NCI-H1092 (cell line): ENCODE measurements at places on chromosomes 4 and X.
A peak's percentile ranks its signal among the peaks of the same experiment; 100 is the strongest.

- DNase-seq = no peak
Measured at GRCh38 chr4:8121292-8122015, 37.2 kb downstream of the ABLIM2 start.

- no peak for DNase-seq
Measured at GRCh38 chrX:86263526-86263925, 115.3 kb downstream of the DACH2 start.

GRCh38 chr4:40829586-40829985, 79.8 kb downstream of the NSUN7 start:
- no peak for DNase-seq

DNA sequence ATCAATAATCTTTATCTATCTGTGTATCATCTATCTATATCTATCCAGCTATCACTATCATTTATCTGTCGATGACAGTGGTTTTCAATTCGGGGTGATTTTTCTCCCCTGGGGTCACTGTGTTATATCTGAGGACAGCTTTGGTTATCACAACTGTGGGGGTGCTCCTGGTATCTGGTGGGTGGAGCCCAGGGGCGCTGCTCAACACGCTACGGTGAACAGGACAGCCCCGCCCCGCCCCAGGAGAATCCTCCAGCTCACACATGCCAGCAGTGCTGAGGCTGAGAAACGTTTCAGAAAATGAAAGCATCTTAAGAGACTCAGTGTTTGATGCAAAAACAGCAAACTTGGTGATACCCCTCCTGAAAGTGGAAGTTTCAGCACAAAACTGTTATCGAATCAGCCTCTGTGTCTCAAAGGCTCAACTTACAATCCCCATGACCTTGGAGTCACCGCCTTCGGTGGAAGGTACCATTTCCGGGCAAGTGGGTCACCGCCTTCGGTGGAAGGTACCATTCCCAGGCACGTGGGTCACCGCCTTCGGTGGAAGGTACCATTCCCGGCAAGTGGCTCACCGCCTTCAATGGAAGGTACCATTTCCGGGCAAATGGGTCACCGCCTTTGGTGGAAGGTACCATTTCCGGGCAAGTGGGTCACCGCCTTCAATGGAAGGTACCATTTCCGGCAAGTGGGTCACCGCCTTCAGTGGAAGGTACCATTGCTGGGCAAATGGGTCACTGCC, 315.3 kb downstream of the DHRSX start:
- DNase-seq = no peak

DNA sequence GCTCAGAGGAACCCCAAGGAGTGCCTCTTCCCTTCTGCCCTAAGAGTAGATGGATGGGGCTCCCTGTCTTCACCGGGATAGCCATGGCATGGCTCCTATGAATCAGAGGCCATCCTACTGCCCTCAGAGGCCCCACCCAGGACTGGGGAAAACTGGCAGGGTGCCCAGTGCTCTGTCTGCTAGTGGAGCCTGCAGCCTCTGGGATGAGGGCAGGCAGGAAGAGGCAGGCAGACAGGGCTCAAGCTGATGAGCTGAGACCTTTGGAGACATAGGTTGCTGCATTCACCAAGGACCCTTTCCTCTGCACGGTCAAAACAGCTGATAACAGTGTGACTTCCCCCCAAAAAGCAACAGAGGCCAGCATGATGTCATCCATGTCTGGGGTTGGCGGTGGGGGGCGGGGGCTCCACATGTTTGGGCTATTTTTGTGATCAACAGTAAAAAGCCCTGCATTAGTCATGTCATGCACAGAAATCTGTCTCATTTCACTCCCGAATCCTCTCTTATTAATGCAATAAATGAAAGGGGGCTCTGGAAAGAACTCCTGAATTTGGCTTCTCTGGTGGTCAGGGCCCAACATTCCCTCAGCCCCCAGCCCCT, 207.6 kb upstream of the MAMLD1 start:
- DNase-seq = no peak

- no peak for DNase-seq
Measured at GRCh38 chr4:2698504-2698903, 57.6 kb downstream of the TNIP2 start.

GRCh38 chr4:59945716-59946115, 1254.4 kb upstream of the ADGRL3 start:
- no peak for DNase-seq

GRCh38 chrX:9651737-9652136, 113.9 kb downstream of the GPR143 start:
- no peak for DNase-seq

DNA sequence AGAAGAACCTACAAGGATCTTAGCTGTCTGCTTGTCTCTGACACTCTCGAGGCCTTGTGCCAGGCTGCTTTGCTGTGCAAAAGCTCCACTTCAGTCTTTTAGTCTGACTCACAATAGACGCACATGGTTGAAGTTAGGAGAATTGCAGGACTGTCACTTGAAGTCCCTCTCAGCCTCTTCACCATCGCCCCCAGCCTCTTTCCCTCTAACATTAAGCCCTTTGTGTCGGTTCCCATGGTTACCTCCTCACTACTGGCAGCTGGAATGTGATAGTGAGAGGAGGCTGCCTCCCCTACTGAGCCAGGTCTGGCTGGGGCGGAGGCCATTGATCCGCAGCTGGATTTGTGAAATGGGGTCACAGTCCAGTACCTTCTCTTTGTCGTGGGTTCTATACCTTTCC, 201.8 kb downstream of the SOWAHB start:
- DNase-seq = peak; percentile 50

- DNase-seq = no peak
Measured at GRCh38 chrX:116413273-116413672, 23.1 kb upstream of the SLC6A14 start.

- DNase-seq = no peak
Measured at GRCh38 chr4:78720994-78721677, 55.0 kb upstream of the BMP2K start.

DNA sequence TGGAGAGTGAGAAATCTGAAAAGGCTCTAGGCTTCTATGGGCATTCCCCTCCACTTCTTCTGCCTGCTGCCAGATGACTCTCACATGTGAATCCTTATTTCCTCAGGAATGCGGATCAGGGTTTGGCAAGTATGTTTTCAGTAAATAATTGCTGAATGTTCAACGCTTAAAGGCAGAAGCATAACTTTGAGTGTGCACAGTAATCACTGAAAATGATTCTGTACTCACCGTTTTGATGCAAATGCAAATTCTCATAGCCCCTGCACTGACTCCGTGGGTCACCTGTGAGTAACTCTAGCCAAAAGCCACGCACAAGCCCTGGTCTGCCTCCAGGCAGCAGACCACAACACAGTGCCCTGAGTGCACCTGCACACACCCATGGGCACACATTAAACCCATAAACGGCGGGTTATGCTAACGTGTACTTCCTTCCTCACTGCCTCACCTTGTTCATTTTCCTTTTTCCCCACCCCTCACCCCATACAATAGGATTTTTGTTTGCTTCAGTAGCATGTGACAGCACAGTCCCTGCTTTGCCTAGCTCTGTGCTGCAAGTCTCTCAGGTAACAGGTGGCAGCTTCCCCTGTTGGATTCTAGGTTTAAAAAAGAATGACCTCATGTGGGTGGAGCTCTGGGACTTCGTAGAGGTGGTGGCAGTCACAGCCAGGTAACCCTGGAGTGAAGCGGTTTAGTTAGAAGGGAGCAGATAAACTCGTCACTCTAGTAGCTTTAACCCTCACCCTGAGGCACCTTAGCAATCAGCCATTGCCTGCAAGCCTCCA, at the start of gene ARHGEF38:
ARHGEF38 (plus strand) TSS at position 656 of the 782 bp plus-strand sequence. CDS start 146 bp downstream, outside the sequence.
- no peak for DNase-seq

GRCh38 chrX:97482666-97483300, 599.1 kb downstream of the RPA4 start:
- DNase-seq = no peak

- DNase-seq = no peak
Measured at GRCh38 chrX:31007321-31007720, 64.5 kb downstream of the FTHL17 start.

- no peak for DNase-seq
Measured at GRCh38 chrX:7076245-7076661, 71.3 kb upstream of the STS start.

GRCh38 chrX:27590044-27590443, at the start of gene DCAF8L2:
Gene DCAF8L2 (plus strand): TSS chrX:27590344. CDS start chrX:27746896, 156,552 bp downstream.
- DNase-seq = no peak

DNA sequence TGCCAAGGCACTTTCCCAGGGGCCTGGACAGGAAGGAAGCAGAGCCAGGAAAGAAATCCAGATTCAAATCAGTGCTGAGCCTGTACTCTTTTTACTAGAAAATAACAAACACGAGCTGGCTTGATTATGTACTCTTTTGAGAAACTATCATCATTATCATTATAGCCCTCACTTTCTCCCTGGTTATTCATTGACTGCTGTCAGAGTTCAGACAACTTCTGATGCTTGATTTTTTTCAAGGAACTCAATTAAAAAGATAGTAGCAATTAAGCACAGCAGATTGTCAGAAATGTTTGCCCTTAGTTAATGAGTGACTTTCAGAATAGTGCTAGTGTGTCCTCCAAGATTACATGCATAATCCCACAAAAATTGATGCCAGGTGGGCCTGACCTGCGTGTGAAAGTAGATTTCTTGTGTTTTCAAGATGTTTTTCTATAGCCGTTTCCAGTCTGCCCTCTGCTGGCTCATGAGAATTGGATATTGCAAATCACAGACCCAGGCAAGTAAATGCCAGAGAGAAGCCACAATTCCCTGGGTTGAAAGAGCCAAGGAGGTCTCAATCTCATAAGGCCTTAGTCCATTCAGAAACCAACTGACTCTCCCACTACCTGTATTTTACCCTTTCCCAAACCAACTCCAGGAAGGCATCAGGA, 14.3 kb upstream of the PNPLA4 start:
- peak; percentile 1 for DNase-seq

- no peak for DNase-seq
Measured at GRCh38 chrX:134244043-134244442, 7.1 kb downstream of the CCDC160 start.

DNA sequence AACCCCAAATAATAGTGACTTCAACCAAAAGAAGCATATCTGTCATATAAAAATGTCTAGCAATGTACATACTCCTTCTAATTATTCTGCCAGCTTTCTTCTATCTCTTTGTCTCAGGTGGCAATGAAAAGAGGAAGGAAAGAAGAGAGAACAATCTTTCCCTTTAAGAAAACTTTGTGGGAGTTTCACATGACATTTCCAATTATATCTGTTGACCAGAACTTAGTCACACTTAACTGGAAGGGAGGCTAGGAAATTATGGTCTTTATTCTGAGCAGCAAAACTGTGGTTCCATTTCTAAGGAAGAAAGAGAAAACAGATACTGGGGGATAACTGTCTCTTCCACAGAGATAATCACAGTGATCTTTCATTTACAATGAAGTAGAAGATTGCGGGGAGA, 12.9 kb upstream of the MAOA start:
- DNase-seq = no peak

- DNase-seq = no peak
Measured at GRCh38 chrX:117996918-117997480, 119.6 kb downstream of the KLHL13 start.
